ENCODE measurements at places on chromosomes 16 and 17.

DNA sequence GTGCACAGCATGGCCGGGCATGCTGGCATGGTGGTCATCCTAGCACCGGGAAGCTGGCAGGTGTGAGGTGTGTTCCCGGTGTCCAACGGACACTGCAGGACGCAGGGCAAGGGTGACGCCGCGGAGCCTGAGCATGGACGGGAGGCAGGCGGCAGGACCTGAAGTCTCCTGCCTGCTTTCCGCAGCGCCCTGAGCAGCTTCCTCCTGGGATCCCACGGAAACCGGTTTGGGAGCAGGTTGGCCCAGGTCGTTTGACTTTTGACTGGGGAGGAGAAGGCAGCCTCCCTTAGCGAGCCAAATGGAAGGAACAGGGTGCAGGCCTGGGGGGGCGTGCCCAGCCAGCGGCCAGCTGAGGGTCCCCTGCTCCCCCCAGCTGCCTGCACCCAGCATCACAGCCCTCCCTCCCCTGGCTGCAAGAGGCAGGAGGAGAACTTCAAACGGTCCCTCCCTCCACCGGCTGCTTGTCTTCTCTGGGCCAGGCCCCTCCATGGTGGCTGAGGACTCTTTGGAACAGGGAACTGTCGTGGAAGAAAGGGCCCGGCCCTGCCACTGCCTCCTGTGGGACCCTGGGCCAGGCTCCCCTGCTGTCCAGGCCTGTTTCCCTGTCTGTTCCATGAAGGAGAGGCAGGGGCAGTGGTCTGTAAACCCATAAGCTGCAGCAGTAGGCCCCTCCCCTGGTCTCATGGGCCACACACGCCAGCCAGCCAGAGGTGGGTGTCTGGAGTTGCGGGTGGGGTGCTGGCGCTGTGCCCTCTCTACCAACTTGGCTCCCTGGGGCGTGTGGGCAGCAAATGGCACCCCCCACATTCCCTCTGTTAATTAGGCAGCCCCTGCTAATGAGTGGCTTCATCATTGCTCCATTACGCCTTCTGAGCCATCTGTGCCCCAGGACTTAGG is 7.8 kb upstream of the ADGRG1 start:
- DNase-seq: no peak

DNA sequence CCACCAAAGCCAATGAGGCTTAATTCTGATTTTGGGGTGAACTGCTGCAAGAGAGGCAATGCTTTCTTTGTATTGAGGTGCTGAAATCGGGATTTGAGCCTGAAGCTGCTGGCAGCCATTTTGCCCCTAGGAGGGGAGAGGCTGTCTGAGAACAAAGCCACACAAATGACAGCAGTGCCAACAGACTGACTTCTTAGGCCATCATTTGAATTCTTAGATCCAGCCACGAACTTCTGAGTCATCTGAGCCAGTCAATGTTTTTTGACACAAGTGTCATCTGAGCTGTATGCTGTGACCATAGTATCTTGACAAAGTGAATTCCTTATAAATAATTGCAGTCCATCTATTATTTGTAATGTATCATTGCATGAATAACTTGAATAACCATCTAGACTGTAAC is 29.0 kb downstream of the HYDIN start:
- no peak for DNase-seq

- DNase-seq: no peak
Observed at GRCh38 chr16:67930678-67931211, 917 bp downstream of the CTRL start.

DNA sequence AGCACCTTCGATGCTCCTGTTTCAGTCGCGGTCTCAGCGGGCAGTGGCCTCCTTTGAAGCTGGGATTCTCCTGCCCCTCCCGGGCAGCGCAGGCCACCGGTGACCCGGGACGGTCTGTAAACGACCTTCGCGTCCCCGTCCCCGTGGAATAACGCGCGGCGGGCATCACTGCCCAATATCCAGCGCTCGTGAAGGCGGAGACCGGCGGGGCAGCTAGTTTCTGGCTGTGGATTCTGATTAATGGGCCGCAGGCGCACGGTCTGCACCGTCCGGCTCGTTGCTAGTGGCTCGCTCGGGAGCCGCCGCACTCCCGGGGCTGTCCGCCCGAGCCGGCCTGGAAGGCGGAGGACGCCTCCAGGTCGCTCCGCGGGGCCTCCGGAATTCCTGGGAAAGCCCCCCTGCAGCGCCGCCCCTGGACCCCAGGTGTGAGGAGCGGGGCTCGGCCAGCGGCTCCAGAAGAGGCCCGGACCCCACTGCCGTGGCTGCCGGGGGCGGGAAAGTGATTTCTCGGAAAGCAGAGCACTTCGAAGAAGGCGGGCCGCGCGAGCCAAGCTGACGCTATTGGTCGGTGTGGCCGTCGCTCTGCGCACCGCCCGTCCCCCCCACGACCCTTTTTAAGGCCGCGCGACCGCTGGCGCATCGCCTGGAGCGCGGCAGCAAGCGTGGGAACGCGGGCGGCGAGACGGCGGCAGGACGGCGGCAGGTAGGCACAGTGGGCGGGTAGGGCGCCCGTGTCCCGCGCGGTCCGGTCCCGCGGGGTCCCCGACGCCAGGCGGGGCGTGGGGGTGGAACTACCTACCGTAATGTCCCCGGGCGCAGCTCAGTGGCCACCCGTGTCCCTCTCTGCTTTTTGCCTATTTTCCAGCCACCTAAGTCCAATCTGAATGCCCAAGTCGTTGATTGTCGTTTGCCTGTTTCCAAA is at the start of gene IRF8:
IRF8 (plus strand) TSS at position 642 of the 922 bp plus-strand sequence. CDS start 3,854 bp downstream, outside the sequence.
- DNase-seq: no peak

- DNase-seq: no peak
Observed at GRCh38 chr17:9487406-9487805, 88.2 kb downstream of the STX8 start.

DNA sequence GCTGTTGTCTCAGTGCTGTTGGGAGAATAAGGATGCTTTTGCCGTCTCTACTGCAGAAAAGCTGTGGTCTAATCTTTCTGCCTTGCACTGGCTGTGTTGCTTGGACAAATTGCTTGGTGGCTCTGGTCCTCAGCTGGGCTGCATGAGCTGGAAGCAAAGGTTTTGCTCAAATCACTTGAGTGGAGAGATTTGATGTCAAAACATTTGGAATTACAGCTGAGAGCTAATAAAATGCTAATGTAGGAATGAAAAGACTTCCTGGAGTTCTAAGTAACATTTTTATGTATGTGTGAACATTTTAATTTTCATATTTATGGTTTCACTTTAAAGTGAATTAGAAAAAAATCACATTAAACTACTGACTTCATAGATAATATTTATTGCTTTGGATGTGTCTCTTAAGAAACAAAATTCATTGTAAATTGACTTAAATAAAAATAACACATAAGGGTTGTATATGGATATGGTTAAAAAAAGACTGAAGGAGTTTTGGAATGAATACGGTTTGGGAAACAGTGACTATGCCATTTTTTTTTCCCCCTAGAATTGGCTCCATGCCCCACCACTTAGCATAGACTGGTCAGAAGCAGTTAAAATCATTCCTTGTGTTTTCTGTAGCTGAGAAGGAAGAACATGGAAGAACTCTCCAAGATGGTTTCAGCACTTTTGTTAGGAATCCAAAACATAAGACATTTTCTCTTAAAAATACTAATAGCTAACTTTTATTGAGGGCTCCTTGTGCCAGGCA is 39.2 kb upstream of the FAM20A start:
- no peak for DNase-seq

Data from IMR-90 (cell line).